DMS 273 treated with DMSO at 0.1 percent for 48 hours (cell line): ENCODE measurements at places on chromosomes 5 and 9.

- DNase-seq: no peak
Observed at GRCh38 chr9:136642439-136642921, 20.2 kb upstream of the EGFL7 start.

DNA sequence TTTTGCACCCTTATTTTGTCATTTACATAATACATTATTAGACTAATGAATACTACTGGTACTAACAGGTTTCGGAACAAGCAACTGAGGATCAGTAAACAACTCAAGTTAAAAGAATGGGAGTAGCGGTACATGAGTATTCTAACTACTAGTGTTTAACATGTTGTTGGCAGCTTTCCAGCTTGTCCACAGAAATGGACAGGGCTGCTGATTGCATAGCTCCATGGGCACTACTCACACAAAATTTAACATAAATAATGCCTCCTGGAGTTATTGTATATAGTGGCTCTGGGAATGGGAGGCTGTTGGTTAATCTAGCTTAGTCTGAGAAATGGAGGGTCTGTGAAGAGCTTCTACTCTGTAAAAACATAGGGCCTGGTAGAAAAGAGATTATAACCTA, 6.7 kb downstream of the NCBP1 start:
- DNase-seq: no peak

DNA sequence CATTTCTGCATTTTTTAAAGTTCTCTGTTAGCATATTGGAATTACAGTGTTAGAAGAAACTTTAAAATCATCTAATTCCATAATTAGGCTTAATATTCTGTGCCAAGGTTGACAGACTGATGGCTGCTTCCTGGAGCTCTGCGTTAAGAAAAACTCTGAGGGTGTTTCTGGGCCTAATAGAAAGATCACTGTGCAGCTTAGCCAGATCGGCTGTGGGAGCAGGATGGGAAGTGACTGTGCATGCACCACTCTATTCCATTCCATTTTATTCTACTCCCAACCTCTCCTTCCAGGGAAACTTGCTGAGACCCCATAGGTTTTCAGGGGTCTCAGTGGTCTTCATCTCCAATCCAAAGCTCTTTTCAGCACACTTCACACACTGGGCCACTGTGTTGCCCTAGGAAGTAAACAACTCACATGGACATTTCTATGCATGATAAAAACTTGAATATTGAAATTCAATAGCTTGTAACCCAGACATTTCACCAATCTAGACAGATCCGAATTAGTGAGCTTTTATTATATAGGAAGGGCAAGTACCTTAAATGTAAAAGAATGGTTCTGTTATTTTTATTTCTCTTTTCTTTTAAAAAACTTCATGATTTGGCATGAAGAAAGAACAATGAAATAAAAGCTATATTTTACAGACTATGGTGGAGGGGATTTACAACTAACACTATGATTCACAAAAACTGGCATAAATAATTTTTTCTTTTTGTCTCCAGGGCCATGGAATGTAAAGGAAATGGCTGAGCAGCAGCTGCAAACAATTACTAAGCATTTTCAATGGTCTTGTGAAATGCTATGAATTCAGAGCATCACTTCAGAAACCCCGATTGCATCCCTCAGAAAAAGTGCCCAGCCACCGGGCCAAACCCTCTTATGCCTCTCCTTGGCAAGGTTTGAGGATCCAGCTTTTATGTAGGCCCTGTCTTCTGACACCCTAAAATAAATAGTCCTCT, 51.4 kb upstream of the DAB2 start:
- DNase-seq: no peak

GRCh38 chr5:170746075-170746960, 37.2 kb upstream of the GABRP start:
- DNase-seq: no peak

DNA sequence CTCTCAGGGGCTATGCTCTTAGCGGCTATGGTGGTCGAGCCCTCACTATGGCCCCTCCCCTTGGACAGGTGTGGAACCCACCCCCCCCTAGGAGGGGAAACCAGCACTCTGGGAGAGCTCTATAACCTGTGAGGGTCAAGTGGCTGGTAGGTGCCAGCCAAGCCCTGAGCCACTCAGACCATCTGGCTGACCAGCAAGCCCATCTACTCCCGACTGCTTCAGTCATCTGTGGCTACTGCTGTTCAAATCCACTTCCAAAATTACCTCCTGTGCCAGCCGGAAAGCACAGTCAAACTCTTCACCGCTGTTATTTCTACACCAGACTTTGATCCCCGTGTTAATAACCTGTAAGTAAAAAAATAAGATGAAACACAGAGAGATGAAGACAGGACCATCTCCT, 28.5 kb downstream of the NSUN2 start:
- DNase-seq: no peak

- DNase-seq: no peak
Observed at GRCh38 chr9:72467766-72468738, 53.4 kb upstream of the TMC1 start.

DNA sequence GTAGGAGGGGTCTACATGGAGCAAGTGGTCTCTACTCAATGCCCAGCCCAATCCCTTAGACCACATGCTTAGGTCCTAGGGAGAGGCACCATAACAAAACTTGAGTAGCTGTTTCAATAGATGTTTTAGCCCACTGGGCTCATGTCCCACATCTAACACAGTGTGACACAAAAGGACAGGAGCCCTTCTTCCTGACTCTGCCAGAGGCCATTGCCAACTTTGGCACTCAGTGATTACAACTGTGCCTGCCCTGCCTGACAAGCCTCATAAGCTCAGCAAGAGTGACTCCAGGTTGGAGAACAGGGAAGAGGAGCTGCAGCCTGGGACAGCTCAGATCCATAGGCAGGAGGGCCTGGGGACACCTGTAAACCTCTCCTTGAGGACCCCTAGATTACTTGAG, 230.8 kb downstream of the ENC1 start:
- no peak for DNase-seq

DNA sequence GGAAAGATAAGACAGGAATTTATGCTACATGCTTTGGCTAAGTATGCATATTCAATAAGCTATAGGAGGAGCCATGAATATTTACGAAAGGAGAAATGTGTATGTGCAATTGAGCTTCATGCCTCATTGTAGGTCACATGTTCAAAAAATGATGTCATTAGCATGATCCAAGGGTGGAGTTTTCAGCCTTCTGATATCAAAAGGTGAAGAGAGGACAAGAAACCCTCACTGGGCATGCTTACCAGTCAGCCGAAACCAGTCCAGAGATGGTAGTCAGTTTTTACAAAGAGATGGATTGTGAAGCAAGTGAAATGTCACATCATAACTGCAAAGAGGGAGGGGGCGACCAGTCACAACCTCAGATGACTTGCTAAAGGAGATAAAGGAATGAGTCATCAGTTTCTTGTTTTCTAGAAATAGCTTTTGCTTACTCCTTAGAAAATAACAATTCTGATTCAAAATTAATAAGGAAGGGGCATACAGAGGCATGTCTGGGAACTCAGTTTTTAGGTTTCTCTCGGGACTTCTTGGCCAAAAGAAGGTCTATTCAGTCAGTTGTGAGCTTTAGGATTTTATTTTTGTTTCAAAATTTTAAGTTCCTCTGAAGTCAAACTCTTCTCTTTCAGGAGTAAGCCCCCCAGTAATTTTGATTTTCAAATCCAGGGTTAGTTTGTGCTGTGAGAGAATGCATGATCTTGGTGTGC, 1067.8 kb upstream of the EDIL3 start:
- DNase-seq: no peak

DNA sequence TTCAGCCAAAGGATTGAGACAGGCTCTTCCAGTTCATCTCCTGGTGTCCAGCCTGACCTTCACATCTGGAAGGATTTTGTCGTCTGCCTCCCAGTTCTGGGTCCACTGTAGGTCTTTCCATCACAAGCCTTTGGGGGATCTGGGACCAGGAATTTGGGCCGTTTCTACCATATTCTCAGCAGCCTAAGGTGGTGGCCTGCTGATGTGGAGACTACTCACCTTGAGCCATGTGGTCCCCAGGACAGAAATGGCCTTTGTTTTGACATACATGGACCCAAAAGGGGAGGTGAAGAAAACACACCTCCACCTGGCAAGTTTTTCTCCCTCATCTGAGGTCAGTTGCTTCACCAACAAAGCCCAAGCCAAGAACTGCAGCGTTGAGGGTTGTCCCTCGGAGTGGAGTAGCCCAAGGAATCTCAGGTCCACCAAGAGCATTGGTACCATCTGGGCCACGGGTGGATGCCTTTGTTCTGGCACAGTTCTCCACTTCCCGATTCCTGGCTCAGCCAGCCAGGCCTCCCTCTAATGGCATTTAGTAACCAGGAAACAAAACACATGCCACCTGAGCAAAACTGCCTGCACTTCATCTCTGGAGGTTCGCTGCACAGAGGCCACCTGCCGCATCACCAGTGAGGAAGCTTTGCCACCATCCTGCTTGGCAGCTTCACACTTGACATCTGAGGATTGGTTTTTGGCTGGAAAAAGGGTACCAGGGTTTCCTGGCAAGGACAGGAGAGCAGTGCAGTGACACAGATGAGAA, 24.7 kb downstream of the AMBP start:
- DNase-seq: no peak

- peak; percentile 50 for DNase-seq
Observed at GRCh38 chr5:56615361-56616153, 199.8 kb upstream of the MAP3K1 start.

GRCh38 chr5:134436523-134437339, 25.1 kb upstream of the CDKN2AIPNL start:
- no peak for DNase-seq

GRCh38 chr5:65359981-65360380, 121.7 kb downstream of the ADAMTS6 start:
- DNase-seq: peak; percentile 70

DNA sequence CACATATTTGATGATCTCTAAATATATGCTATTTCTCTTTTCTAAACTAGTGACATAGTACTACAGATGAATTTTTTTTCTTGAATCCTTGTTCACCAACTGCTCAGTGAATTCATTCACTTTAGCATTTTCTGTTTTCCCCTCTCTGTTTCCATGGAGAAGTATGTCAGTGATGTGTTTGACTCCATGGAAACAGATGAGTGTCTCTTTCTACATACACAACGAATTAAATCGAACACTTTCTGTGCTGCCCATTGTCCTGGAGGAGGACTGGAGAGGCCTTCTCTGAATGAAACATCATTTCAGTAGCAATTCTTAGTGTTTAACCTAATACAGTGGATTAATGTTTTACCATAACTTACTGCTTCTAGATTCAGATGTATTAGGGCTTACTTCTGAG, 9.5 kb downstream of the INVS start:
- no peak for DNase-seq

- no peak for DNase-seq
Observed at GRCh38 chr5:14406554-14406849, 175.1 kb upstream of the OTULINL start.

- no peak for DNase-seq
Observed at GRCh38 chr5:178496642-178497041, 93.6 kb downstream of the COL23A1 start.

DNA sequence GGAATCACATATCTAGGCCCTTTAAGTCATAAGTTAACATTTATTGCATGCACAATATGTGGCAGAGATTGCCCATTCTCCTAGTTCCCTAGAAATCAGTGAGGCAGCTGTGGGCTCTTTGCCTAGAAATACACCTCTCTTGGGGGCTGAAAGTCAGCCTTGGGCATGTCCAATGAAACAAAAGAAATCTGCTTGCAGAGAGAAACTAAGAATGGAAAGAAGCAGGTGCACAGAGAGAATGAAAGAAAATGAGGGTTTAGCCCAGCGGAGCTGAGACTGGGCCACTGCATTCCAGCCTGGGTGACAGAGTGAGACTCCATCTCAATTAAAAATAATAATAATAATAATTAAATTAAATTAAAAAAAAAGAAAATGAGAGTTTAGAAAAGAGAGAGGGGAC, 57.3 kb upstream of the DAB2 start:
- no peak for DNase-seq

DNA sequence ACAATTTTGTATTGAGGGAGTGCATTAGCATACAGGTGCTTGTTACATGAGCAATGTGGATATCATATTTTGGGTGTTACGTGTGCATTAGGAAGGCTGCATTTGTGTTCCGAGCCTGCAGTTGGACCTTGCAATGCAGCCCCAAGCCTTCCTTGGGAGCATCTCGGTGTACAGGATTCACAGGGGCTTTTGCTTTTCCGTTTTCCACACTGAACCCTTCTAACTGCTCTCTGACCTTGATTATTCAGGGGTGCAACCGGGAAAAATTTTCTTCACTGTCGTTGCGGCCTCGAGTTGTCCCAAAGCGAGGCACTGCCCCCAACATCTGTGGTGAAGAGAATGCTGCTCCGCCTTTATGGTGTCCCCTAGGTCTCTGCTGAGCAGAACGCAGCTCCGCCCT, 80.1 kb upstream of the PLEKHG4B start:
- no peak for DNase-seq

DNA sequence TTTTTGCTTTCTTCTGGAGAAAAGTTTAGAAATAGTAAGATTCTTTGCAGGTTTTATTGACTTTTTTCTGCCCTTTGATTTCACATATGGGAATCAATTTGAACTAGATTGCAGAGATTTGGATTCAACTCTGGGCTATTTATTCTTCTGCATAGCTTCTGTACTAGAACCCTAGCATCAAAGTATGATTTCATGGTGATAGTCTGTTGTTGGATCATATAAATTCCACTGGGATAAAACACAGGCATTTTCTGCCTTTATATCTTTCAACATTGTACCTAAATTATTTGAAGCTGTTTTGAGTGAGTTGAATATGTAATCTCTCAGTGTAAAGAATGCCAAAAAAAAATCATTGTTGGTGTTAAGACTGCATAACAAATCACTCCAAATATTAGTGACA, 458.4 kb upstream of the MPDZ start:
- DNase-seq: no peak

DNA sequence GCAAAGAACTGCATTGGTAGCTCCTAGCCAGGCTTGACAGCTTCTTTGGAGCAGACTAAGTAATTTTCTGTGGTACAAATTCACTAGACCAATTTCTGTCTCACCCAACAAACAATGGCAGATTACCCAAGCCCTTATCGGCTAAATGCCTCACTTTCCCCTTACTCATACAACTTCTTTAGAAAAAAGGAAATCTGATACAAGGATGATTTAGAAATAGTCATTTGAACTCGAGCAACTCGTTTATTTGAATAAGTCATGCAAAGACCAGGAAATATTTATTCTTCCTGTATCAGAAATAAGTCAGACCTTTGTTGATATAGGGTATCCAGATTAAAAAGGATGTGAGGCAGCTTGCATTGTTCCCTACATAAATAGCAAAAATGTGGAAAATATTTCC, 170.4 kb upstream of the CDH6 start:
- DNase-seq: no peak

DNA sequence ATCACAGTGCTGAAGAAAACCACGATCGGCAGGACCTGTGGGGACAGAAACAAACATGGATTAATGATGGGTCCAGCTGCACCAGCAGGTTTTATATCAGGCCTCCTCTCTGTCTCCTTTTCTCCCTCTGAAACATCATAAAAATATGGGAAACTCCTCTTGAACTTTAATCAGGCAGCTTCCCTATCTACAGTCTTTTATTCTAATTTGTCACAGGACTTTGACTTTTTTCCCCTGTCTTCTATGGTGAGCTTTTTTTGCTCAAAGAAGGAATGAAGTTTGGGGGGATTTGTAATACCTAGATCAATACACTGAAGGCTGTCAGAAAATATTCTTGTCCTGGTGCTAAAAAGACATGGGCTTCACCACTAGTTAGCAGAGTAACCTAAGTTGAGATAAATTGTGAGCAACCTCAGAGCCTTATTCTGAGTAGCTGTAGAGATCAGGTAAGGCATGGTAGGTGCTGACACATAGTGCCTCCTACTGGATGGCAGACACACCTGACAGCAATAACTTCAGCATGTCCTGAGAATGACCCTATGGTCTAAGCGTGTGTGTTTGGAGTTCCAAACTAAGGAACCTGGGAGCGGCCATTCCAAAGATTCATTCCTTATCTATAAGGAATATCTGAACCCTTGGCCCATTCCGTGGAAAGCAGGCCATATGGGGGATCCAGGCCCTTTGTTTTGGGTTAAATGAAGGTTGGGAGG, 46.2 kb downstream of the SLC28A3 start:
- no peak for DNase-seq
